ENCODE measurements at places on chromosomes 2 and 18.

- DNase-seq = no peak
Measured at GRCh38 chr2:22217881-22218280, 1094.1 kb downstream of the TDRD15 start.

GRCh38 chr18:10659000-10659399 is 133.2 kb downstream of the NAPG start:
- no peak for DNase-seq

GRCh38 chr2:154336201-154336600 is 362.3 kb upstream of the KCNJ3 start:
- no peak for DNase-seq

DNA sequence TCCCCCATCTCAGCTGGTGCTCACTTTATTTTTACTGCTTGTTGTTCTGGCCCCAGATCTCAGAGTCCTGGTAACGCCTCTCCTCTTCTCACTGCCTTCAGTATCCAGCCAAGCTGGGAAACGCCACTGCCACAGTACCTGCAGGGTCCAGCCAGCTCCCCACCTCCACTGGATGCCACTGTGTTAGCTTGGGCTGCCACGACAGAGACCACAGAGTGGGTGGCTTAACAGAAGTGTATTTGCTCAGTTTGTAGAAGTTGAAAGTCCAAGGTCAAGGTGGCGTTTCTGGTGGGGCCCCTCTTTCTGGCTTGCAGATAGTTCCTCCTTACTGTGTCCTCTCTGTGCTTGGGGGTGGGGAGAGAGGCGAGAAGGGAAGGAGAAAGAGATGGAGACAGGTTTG is 107.1 kb downstream of the AGAP1 start:
- DNase-seq = no peak

DNA sequence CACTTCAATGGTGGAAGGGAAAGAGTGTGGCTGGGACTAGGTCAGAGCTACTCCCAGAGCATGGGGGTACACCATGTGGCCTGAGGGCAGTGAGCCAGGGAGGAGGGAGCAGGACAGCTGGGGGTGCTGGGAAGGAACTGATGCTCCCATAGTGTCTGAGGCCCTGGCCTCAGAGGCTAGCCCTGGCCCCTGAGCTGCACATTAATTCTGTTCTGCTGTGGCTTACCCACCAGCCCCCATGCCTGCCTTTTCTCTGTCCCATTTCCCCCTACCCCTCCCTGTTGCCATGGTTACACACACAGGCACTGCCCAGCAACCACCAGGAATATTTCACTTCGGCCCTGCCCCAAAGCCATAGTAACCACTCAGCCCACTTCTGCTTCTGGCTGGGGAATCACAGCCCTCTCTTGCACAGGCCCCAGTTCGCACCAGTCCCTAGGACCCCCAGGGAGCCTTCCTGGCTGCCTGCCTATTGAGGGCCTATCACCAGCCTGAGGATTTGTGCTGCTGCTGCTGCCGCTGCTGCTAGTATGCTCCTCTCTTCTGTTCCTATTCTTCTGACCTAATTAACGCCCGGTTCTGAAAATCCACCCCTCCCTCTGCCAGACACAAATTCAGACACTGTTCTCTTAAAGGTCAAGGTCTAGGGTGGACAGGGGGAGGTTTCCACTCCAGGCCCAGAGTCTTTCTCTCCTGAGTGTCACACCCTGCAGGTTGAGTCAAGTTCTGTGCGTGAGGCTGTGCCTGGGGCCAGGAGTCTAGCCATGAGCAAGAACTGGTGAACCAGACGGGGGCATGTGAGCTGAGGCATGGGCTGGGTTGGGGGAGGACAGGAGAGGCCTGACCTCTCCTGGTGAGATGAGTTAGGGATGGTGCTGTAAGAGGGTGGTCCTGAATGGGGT is 87.1 kb upstream of the MCFD2 start:
- no peak for DNase-seq

DNA sequence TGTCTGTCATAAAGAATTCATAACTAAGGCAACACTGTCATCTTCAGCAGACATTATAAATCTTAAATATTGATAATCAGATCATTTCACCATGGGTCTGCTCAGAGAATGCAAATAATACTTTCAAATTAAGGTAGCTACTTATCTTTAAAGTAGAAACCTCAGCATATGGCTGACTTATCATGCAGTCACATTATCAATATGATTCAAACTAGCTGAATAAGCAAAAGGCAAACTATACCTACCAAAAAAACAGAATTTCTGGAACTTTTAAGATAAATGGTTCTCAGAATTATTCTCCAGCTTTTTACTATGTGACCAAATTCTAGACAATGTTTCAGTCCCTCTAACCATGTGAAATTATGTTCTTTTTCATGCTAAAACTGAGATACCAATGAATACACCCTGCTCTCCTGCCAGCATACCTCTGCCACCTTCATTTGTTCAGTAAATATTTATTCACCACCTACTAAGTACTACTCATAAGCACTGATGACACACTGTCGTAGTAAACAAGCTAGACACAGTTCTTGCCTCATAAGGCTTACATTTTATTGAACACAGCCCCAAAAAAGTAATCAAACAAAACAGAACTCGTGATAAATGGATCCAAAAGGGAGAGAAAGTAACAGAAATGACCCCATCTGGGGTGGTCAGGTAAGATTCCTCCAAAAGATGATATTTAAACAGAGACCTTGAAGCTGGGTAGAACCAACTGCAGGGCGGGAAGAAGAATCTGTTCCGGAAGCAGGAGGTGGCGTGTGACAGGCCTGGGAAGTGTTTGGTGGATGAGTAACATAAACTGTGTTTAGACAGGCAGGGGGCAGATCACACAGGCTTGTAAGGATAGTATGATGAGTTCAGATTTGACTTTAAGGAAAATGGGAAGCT is 17.7 kb downstream of the SPIRE1 start:
- no peak for DNase-seq

DNA sequence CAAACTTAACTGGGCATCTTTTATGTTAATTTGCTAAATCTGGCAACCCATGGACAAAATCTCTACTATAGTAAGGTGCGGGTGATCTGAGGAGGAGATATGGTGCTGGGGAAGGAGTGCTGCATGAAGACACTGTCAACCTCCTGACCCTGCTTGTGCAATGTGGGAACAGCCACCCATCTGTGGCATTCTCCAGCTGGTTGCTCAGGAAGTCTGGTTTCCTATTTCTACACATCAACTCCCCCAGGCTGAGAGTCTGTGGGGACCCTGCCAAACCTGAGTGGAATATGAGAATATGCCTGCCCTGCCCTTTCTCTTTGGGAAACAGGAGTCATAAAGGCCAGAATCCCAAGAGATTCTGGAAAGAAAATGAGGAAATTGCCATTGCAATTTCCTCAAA is 60.1 kb upstream of the PAX3 start:
- DNase-seq = no peak

GRCh38 chr2:127743477-127744026 is 42.3 kb downstream of the SFT2D3 start:
- no peak for DNase-seq

- no peak for DNase-seq
Measured at GRCh38 chr2:222239945-222240675, 58.7 kb downstream of the PAX3 start.

GRCh38 chr2:117858892-117859531 is 44.5 kb downstream of the DDX18 start:
- no peak for DNase-seq

- no peak for DNase-seq
Measured at GRCh38 chr2:30702694-30703093, 104.6 kb downstream of the CAPN13 start.

DNA sequence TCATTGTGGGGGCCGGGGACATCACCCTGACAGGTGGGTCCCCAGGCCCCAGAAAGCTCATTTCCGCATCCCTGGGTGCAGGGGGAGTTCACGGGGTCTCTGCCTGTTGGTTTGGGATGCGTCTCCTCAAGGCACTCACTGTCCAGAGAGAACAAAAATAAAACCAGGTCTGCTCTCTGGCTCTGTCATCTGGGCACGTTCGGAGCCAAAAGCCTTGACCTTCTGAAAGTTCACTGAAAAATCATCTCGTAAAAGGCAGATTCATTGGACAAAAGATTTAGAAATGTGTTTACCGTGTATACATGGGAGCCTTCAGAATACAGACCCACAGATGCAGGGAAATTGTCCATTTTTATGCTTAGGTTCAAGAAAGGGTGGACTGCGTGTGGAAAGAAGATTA is 26.6 kb downstream of the MLPH start:
- no peak for DNase-seq

GRCh38 chr2:6068429-6068828 is 376.2 kb downstream of the SOX11 start:
- DNase-seq = no peak

- no peak for DNase-seq
Measured at GRCh38 chr18:10560452-10561045, 34.7 kb downstream of the NAPG start.
